Fibroblast of skin of abdomen (primary cell): ENCODE measurements at places on chromosomes 7 and 10.
A peak's percentile ranks its signal among the peaks of the same experiment; 100 is the strongest.

GRCh38 chr10:123134915-123135414 is 805 bp upstream of the HMX3 start:
- no peak for DNase-seq

DNA sequence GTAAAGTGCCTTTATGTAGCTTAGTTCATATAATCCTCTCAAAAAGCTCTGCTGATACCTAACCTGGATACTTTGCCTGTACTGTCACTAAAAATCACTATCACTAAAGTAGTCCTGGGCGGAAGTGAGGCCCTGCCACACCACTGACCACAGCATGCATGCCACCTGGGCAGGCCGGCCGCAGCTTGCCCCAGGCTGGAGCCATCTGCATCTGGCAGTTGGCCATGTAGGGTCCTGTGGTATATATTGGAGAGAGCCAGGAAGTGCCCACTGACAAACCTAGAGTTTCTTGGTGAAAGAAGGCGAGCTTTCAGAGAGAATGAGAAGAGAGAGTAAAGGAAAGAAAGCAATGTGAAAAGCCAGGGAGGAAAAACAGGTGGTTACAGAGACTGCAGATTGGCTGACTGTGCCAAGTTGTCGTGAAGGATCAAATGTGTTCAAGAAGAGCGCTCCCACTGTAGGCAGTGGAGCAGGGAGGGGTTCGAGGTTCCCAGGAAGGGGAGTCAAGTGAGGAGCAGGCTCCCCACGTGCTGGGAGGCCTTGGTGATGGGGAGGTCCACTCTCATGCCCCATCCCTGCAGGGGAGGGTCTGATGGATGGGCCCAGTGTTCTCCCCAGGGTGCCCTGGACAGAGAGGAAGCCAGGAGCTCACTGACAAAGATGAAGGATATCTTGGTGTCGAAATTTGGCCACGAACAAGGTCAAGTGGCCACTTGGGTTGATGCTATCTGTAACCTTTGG is 13.6 kb downstream of the LOXL4 start:
- DNase-seq, result no peak

DNA sequence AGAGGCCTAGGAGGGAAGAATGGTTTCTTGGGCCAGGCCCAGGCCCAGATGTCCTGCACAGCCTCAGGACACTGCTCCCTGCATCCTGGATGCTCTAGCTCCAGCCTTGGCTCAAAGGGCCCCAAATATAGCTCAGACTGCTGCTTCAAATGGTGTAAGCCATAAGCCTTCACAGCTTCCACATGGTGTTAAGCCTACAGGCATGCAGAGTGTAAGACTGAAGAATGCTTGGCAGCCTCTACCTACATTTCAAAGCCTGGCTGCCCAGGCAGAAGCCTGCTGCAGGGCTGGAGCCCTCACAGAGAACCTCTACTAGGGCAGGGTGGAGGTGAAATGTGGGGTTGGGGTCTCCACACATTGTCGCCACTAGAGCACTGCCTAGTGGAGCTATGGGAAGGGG is 118.1 kb downstream of the TPK1 start:
- DNase-seq, result no peak

DNA sequence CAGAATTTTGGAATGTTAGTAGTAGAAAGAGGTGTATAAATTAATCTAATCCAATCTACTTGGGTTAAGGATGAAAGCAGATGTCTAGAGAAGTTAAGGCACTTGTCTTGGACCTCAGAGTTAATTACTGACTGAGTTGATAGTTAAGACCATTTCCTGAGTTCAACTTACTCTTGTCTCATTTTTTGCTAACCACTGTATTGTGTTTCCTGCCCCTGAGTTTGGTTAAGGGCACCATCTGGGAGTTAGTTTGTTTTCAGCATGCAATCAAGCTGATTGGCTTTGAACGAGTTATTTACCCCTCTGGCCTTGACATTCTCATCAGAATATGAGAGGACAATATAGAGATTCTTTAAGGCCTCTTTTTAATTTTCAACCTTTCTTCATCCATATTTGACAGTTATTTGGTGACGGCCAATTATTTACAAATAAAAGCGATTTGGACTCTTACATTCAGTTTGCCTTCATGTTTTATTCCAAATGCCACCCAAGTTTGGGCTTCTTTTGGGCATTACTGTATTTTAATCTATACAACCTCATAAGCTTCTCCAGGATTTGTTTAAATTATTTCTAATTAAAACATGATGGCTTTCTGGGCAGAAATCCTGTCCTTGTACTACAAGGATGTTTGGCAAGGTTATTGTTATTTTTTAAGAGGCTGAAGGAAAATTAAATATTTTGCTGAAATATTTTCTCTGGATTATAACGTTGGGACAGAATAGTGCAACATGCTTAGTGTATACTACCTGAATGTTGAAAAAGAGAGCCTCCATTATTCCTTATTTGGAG is 225.0 kb downstream of the CACNB2 start:
- no peak for DNase-seq

DNA sequence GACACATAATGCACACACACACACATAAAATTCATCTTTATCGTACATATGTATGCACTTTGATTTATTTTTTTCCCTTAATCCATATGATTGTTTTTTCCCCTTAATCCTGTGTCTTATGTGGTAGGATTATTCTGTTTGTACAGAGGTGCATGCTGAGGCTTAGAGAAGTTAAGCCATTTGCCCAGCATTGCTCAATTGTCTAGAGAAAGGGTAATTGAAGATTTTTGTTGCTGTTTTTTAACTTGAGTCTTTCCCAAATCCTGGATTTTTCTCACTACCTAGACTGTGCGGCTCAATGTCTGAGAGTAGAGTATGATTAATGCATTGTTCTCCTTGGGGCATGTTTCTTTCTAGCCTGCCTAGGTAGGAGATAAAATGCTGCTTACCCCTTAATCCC is 35.0 kb downstream of the WBP1L start:
- no peak for DNase-seq

DNA sequence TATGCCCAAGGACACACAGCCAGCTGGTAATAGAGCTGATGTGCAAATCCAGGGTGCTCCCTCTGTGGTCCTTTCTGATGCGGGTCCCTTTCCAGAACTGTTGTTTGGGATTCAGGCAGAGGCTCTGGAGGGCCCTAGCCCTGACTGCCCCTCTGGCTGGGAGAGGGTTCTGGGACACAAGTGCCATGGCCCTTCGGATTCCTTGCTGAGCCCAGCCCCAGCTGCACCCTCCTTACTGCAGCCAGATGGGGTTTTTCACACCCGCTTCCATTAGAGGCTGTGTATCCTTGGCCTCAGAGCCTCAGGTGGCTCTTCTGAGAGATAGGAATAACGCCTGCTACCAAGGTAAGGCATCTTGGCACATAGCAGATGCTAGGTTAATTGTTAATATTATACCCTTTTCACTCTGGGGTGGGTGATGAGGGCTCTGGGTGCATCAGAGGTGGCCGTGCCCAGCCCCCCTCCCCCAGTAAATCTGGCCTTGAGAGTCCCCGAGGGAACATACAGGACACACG is 89.8 kb upstream of the LRRC4 start:
- DNase-seq, result no peak

DNA sequence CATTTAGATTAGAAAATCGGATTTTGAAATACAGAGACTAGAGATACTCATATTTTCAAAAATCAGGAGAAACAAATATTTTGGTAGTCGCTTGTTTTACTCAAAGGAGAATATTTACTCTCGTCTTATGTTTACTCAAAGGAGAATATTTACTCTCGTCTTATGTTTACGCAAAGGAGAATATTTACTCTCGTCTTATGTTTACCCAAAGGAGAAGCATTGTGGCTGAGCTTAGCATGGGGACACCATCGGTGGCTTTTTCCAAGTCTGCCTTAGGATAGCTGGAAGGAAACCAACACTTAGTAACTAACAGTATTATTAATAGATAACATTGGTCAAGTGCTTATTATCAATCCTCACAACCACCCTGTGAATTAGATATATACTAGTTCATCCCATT is 71.8 kb downstream of the SNX10 start:
- no peak for DNase-seq

- DNase-seq, result no peak
Observed at GRCh38 chr7:124810605-124811004, 45.0 kb upstream of the GPR37 start.

DNA sequence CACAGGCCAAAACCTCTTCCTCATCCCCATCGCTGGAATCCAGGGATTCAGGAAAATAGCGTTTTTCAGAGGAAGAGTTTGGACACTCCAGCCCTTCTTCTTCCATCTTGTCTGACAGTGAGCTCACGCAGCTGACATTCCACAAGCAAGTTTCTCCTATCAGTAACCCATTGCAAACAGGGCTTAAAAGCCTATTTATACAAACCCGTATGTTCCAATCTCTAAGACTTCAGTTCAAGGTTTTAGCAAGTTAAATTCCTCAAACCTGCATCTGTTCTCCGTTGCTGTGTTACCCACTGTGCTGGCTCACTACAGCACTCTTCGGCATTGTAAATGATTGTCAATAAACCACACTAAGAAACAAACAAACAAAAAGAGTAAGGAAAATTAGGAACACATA is 373 bp downstream of the DHX32 start:
- no peak for DNase-seq

GRCh38 chr10:33487014-33487776 is 152.7 kb upstream of the NRP1 start:
- DNase-seq, result peak; percentile 33

DNA sequence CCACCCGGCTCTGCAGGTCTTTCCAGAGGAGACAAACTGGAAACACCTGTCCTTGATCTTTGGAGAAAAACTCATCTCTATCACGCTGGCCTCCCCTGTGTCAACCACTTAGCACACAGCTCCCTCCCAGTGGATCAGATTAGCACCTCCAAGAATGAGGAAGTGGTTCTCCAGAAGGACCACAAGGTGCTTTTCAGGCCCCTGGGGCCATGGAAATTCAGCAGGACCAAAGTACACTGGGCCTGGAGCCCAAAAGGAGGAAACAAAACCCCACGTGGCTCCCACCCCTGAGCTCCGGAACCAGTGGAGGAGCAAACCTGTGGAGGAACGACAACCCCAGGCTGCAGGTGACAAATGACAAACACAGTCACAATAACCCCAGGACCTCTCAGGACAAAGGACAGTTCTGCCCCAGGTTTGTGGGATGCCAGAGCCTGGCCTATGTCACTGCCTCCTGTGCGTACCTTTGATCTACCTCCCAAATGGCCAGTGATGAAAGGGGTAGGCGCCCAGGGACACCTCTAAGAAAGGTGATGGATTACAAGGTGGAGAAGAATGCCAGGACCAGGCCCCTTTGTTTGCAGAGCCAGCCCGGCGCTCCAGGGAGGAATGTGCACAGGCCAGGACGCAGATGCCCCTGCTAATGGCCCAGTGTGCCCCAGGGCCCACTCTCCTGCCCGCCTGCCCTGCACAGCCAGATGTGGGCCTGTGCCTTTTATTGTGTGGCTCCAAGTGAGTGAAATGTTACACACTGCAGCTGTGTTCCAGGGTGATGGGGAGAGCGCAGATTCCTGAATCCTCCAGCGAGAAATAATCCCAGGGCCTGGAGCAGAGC is 5.7 kb downstream of the TNS3 start:
- DNase-seq, result peak; percentile 85

- DNase-seq, result no peak
Observed at GRCh38 chr10:43209651-43210141, 57.2 kb downstream of the RASGEF1A start.

GRCh38 chr10:69919250-69919649 is 117.5 kb downstream of the COL13A1 start:
- DNase-seq, result no peak

- no peak for DNase-seq
Observed at GRCh38 chr10:14394179-14394578, 63.5 kb upstream of the FRMD4A start.

GRCh38 chr10:123367195-123367594 is 213.0 kb downstream of the BUB3 start:
- no peak for DNase-seq

- DNase-seq, result peak; percentile 17
Observed at GRCh38 chr10:8402576-8402975, 348.1 kb downstream of the GATA3 start.

- DNase-seq, result peak; percentile 14
Observed at GRCh38 chr10:102457591-102458150, 6.3 kb upstream of the C10orf95 start.

- DNase-seq, result no peak
Observed at GRCh38 chr7:81839708-81840369, 70.0 kb upstream of the HGF start.

- peak; percentile 87 for DNase-seq
Observed at GRCh38 chr7:91082038-91082437, 182.2 kb upstream of the FZD1 start.

DNA sequence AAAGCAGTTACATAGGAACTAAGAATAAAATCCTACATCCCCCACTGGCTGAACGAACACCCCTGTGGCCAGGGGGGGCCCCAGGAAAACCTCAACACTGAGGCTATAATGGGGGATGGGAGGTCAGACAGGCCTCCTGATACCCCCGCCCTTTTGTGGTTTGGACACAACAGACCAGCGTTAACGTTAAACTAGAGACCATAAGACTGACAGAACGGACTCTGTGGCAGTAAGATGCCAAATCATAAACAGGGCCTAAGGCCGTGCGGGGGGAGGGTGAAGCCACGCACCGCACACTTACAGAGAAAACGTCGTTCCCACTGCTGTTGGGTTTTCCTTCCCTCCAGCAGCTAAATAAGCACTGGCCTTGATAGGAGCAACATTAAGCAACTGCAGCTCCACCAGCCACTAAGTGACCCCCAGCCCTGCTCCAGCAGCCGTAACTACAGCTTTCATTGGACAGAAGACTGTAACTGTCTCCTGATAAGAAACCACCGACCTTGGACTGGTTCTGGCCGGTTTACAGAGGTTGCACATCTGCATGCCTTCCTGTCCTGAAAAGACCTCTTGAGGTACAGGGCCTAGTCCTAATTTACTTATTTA is 3.4 kb upstream of the PPP2R2D start:
- no peak for DNase-seq

- DNase-seq, result peak; percentile 97
Observed at GRCh38 chr10:46530249-46531186, 25.9 kb downstream of the GPRIN2 start.

- no peak for DNase-seq
Observed at GRCh38 chr7:158366346-158366745, 221.3 kb downstream of the PTPRN2 start.

DNA sequence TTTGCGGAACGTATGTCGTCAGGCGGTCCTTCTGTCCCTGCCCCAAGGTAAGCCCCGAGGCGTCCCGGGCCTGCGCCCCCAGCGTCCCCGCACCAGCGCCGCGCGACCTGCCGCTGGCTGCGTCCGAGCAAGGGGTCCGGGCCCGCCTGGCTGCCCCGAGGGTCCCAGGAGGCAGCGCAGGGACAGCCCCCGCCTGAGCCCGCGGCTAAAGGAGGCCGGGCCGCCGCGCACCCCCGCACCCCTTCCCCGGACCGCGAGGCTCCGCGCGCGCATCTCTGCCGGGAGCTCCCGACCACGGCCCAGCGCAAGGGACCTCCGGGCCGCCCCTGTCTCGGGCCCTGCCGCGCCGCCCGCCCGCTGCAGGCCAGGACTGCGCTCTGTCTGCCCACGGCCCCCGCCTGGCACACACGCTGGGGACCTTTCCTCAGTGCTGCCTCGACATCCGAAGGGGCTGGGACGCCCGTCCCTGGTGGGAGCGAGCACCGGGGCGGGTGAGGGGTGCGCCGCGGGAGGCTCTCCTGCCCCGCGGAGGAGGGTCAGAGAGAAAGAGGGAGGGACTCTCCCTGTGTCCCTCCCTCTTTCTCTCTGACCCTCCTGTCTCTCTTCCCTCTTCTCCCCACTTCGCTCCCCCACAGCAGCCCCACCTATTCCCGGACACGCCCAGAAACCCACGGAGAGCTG is 25.0 kb downstream of the SHH start:
- DNase-seq, result peak; percentile 28
